NCI-H526 (cell line): ENCODE measurements at places on chromosomes 4 and X.

DNA sequence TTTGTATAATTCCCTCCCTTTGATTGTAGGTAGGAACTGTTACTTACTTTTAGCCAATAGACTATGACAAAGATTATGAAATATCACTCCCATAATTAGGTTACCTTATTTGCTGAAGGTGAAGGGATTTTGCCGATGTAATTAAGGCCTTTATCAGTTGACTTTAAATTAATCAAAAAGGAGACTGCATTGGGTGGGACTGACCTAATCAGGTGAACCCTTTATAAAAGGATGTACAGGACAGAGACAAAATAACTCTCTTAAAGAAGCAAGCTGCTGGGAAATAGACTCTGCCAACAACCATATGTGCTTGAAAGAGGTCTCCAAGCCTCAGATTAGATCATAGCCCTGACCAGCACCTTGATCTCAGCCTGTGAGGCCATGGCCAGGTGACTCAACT is 167.6 kb downstream of the SOX3 start:
- DNase-seq = no peak

- no peak for DNase-seq
Measured at GRCh38 chr4:39256436-39256835, 74.1 kb downstream of the WDR19 start.

DNA sequence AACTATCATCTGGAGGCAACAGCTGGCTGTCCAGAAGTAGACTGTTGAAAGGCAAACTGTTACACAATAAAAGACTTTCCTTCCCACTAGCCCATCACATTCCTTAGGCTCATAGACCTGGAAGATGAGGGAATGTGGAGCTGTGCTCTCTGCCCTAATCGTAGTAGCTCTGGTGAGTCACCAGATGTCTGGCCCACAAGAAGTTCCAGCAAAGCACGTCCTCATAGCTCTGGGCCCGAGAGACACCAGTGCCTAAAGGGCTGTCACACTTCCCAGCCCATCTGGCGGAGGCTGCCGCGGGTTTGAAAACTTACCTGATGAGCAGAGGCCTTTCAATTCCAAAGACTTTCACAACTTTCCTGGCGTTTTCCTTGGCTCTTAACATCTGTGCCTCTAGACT is 81.7 kb upstream of the STOX2 start:
- no peak for DNase-seq

DNA sequence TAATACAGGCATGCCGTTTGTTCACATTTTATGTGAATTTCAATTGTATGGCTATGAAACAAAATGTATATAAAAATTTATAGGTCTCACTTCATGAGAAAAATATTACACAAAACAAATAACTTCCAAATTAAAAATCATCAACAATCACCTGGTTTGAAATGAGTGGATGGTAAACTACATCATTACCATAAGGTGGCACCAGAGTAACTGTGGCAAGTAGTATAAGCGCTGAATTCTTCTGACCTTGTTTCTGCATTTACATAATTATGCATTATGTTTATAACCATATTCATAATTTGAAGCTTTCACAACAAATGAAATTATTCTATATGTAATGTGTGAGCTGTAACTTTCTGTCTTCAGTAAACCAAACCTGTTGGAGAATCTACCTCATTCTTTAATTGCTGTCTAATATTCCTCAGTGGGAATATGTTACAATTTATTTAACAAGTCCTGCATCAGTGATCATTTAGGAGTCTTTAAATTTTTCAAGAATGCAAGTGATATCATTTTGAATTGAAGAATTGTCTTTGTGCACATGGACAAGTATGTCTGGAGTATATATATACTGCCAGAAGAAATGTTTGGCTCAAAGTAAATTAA is 55.2 kb downstream of the MMRN1 start:
- no peak for DNase-seq

- DNase-seq = peak; percentile 82
Measured at GRCh38 chrX:20263474-20263873, 3.2 kb downstream of the RPS6KA3 start.

- DNase-seq = no peak
Measured at GRCh38 chrX:21683941-21684340, 25.8 kb upstream of the KLHL34 start.

- no peak for DNase-seq
Measured at GRCh38 chr4:25308761-25309160, 3.8 kb upstream of the ZCCHC4 start.

- DNase-seq = no peak
Measured at GRCh38 chr4:6773106-6773505, 9.4 kb upstream of the KIAA0232 start.

- no peak for DNase-seq
Measured at GRCh38 chrX:110136136-110136535, 133.2 kb downstream of the TMEM164 start.

DNA sequence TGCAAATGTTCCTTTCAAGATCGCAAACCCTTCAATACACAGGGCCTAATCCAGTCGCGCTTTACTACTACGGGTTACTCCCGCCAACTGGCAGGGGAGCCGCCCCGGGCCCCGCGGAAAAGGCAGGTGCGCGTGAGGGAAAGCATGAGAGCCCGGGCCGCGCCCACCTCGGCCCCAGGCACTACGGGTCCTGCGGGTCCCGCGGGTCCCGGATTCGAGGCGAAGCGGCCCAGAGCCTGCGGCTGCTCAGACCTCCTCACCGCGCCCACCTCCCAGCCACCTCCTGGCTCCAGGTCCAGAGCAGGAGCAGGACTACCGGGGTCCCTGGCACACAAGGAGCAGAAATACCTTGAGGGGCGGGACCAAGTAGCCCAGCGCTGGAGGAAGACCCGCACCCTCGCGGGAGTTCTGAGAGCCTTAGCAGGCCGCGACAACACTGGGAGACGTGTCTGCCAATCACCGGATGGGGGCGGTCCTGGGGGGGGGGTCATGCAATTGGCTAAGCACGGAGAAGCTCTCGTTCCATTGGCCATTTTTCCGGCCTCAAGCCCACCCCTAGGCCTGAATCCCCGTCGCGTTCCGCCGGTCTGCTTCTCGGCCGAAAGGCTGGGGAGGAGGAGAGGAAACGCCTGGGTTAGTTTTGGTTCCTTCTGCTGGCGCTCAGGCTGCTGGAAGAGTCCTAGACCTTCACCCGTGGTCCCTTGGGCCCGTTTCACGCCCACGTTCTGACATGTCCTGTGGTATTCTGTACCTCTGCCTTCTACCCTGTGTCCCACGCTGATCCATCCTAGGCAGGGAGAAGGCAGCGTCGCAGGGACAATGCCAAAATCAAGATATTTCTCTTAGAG is 29.0 kb downstream of the ERVMER34-1 start:
- peak; percentile 78 for DNase-seq

- DNase-seq = no peak
Measured at GRCh38 chrX:153004780-153005179, 10.9 kb upstream of the PNMA5 start.

GRCh38 chr4:38322714-38323113 is 341.3 kb upstream of the KLF3 start:
- no peak for DNase-seq

- DNase-seq = no peak
Measured at GRCh38 chr4:39823191-39823590, 125.3 kb downstream of the UBE2K start.

GRCh38 chrX:37349221-37350033 is at the start of gene PRRG1:
PRRG1 (plus strand) TSS chrX:37349364; CDS start chrX:37406250, 56,886 bp downstream.
- DNase-seq = peak; percentile 93

- no peak for DNase-seq
Measured at GRCh38 chr4:168859888-168860694, 150.0 kb downstream of the CBR4 start.

GRCh38 chr4:109640644-109641043 is 62.6 kb downstream of the CASP6 start:
- no peak for DNase-seq

DNA sequence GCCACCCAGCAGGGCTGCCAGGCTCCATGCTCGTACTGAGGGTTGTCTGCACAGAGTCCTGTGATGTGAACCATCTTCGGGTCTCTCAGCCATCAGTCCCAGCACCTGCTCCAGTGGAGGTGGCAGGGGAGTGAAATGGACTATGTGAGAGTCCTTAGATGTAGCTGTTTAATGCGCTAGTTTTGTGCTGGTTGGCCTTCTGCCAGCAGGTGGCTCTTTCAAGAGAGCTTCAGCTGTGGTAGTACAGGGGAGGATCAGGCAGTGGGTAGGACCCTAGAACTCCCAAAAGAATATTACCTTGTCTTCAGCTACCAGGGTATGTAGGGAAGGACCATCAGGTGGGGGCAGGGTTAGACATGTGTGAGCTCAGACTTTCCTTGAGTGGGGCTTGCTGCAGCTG is 1066.0 kb downstream of the GLUD2 start:
- no peak for DNase-seq

DNA sequence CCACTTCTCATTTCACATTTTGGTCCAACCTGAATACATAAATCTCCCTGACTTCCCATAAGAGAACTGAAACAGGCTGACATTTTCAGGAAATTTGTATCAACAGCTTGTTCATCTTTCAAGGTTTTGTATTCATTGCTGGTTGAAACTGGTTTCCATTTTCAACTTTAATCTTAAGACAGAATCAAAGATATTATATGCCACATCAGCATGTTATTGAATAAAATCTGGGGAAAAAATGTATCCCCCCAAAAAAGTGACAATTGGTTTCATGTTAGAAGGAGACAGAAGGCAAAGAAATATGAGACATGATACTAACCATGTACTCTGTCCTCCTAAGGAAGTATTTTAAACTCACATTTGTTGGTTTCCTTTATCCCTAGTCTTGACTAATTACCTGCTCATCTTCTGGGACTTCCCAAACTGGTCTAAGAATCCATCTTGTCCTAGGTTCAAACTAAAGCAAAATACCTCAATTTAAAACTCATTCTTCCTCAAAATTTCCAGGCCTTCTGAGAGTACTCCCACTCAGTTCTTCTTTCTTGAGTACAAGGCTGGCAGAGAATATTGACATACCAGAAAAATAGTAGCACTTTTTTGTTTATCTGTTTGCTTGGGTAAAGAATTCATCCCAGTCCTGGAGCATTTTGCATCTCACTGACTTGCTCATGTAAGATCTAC is 3.1 kb upstream of the ANTXR2 start:
- DNase-seq = no peak

GRCh38 chr4:127251423-127251822 is 381.3 kb upstream of the INTU start:
- DNase-seq = no peak

DNA sequence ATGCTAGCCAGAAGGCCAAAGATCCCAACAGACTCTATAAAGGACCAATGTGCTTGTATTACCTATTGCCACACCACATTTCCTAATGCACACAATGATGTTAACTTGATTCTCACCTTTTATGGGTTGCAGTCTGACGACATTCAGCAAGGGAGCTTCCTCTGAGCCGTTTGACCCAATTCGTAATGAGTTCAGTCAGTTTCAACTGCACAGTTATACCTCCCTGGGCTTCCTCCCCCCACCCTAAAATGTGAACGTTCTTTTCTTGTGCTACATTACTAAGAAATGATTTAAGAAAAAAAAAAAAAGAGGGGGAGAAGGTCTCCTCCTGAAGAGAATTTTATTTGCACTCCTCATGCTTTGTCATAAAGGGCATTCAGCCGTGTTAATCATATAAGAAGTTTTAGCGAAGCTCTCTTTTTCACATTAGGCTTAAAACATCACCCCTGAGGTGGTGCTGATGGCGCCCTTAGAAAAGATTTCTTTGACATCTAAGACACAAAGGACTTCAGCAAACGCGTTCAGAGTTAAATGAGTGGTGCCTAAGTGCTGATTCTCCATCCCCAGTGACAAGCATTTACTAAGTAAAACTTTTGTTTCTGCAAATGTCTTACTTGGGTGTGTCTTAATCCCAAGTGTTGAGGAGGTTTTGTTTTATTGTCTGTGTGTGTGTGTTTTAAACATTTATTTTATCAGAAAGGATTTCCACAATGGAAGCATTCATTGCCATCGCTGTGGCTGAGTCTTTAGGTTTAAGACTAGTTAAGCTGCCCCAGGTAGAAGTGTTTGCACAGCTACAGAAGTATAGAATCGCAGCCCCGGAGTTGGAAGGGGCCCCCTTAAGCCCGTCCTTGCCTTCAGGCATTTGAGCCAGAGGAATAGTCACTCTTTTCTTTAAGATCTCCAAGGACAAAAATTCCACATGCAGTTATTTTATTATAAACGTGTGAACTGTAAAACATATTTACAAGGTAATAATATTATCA is 15.2 kb upstream of the GPC3 start:
- no peak for DNase-seq

- DNase-seq = no peak
Measured at GRCh38 chrX:22383988-22384387, 111.3 kb downstream of the CBLL2 start.

DNA sequence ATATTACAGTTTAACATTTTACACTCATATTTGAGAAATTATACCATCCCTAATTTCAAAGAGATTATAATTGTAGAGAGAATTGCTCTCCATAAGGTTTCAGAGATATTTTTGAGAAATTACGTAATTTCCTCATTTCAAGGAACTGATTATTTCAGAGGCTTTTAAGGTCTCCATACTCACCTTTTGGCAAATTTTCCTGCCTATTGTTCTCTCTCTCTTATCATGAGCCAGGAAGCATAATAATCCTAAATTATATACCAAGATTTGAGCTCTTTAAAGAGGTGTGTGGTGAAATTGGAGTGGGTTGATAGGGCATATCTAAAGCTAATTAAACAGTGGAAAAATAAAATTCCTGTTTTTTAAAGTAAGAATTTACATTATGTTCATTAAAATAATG is 248.9 kb upstream of the FTHL17 start:
- DNase-seq = no peak

DNA sequence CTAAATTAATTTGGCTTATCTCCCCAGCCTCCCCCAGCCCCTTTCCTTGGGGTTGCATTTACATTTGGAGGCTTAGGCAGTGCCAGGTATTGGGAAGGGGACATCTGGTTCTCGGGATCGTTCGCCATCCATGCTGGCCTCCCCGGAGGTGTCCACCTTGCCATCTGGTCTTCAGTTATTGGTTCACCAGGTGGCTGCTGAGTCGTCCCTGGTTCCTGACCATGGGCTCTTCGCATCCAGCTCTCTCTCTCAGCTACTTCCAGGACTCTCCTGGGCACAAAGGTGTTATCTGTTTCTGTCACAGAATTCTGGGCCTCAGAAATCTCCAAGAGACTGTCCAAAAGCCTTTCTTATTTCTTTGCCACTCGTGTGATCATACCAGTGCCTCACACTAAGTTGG is 75.4 kb upstream of the SCOC start:
- DNase-seq = no peak

DNA sequence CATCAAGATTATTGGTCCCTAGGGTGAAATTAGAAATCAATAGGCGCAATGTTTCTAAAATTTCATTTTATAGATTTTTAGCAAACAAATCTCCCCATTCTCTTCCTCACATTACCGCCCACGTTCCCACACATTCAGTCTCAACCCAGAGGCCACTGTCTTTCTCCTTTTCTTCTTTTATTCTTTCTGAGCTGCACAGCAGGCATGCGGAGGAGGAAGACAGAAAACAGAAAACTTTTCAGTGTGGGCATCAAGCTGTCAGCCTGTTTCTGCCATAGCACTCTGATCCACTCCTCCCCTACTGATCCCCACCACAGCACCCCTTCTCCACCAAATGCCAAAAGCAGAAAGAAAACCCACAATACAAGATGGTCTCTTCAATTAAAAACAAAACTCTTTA is 94.8 kb upstream of the ADAMTS3 start:
- no peak for DNase-seq

GRCh38 chrX:55839485-55839884 is 121.9 kb downstream of the RRAGB start:
- peak; percentile 6 for DNase-seq
